ENCODE measurements at places on chromosomes 1 and 21.

DNA sequence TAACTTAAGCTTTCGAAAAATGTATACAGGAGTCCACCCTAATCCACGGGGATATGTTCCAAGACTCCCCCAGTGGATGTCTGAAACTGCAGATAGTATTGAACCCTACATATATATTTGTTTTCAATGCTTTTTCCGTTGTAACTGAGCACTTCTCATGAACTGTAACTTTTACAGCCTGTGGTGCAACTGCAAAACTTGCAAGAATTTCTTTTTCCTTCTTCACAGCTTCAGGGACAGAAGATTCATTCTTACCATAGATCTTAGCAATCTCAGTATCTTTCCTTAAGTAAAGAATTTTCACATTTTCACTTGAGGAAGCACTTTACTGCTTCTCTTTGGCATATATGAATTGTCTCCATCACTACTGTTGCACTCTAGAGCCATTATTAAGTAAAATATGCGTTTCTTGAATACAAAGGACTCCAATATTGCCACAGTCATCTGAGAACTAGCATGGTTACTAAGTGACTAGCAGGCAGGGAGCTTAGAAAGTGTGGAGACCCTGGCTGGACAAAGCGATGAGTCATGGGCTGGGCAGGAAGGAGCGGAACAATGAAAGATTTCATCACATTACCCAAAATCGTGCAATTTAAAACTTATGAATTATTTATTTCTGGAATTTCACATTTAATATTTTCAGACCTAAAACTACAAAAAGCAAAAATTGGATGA lies 14.1 kb downstream of the DPYD start:
- DNase-seq: no peak

GRCh38 chr1:209705033-209705598 lies 470 bp downstream of the HSD11B1 start:
- no peak for DNase-seq

DNA sequence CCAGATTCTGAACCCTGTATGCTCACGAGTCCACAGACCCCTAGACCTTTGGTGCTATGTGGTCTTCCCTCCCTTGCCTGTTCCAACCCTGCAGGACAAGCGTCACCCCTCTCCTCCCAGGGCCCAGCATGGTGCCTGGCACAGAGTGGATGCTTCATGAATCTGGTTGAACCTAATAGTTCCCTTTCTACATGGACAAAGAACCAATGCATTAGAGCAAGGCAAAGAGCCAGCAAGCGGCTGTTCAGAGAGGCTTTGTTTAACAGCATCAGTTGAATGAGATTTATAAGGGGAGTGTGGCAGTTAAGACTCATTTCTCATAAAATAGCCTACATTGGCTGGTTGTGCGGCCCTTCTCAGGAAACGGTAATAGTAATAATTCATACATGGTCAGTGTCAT lies 14.9 kb downstream of the SLC26A9 start:
- no peak for DNase-seq

DNA sequence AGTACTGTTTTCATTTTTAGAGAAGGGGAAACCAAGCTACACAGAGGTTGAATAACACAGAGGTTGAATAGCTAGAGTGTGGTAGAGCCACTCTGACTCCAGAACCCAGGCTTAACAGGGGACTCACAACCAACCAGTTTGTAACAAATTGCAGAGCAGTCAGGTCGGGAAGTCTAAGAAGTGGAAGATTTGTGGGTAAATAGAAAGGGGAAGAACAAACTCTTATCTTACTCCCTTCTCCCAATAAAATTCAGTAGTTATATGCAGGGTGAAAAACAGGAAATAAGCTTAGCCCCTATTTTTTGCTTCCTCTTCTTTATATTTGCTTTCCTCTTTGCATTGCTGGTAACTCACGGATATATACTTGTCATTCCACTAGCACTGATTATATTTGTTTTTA lies 23.2 kb downstream of the CDC42 start:
- no peak for DNase-seq

GRCh38 chr1:187715483-187715882 lies 886.7 kb downstream of the PLA2G4A start:
- DNase-seq: no peak

DNA sequence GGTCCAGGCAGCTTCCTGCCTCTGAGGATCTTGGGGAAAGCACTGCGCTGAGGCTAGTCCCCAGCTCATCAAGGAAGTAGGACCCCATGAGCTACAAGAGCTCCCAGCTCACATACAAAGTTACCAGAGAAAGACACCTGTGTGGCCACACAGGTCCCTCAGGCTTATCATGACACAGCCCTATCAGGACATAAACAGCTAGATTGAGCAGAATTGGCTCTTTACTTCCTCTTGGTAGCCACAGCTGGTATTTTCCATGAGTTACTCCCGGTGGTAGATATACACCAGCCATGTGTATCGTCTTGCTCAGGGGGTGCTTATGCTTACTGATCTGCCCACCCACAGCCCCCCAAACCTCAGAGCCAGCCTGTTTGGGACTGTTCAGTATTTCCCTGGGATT lies 1.2 kb downstream of the LENEP start:
- DNase-seq: no peak

DNA sequence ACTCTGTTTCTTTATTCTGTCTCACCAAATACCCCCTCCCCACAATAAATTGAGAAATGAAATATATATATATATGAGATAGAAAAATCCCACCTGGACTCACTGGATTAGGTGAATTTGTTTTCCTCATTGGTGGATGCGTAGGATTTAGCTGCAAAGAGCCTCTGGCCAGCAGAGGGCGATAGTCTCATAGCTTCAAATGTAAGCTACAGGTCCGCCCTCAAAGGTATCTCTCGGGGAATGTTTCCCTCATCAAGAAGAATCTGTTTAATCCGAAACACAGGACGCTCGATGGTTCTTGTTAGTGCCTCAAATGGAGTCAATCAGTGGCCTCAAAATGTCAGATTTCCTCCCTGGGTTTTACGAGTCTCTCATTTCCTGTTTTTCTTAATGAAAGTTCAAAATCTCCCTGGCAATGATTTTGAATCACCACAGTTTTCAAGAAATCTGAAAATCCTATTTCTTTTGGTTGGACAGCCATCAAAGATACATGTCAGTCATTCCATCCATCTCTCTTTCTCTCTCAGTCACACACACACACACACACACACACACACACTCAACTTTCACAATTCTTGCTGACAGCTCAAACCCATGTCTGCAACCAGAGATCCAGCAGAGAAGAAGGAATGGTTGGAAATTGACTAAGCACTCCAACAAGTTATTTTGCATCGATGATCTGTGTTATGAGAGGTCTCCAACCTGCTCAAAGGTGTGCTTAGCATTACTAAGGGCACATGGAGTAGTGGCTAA lies 13.9 kb upstream of the CAMK1G start:
- peak; percentile 47 for DNase-seq

GRCh38 chr1:39947260-39947659 lies 7.7 kb upstream of the MFSD2A start:
- no peak for DNase-seq

GRCh38 chr1:202250982-202251381 lies 57.4 kb downstream of the LGR6 start:
- DNase-seq: no peak

DNA sequence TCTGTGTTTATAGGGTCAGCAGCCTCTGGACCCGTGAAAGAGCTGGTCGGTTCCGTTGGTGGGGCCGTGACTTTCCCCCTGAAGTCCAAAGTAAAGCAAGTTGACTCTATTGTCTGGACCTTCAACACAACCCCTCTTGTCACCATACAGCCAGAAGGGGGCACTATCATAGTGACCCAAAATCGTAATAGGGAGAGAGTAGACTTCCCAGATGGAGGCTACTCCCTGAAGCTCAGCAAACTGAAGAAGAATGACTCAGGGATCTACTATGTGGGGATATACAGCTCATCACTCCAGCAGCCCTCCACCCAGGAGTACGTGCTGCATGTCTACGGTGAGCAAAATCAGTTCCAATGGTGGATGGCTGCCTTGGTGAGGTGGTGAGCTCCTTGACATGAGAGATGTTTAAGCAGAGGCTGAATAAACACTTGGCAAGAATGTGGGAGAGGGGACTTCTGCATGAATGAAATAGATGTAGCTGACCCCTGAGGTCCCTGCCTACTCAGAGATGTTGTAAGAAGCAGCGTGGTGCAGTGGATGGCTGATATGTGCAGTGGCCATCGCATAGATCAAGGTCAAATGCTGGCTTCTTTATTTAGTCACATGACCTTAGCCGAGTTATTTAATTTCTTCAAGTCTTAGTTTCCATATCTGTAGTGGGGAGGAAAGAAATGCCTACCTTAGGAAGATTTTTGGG lies 9.3 kb downstream of the SLAMF7 start:
- no peak for DNase-seq

DNA sequence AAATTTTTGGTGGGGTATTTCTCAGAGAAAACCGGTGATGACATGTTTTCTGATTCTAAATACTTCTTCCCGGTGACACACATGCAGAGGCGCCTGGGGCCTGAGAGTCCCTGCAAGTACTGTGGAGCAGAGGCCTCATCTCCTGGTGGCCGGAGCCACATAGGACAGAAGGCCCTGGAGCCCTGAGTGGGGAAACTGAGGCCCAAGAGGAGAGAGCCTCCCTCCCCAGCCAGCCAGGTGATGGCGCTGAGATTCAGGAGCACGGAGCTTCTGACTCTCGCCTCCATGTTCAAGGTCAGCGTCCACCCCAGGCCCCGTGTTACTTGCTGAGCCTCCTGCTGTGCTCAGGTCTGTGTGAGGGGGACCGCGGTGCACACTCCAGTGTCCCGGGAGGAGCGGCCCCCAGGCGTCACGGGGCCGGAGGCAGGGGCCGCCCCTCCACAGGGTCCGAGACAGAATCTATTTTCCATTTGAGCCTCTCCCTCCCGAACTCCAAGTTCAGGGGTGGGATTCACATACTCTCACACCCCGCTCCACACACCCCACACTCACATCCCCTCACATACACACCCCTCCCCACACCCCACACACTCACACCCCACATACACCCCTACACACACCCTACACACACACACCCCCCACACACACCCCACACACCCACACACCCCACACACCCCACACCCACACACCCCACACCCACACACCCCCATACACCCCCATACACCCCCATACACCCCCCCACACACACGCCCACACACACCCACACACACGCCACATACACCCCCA lies 43.8 kb downstream of the SLX9 start:
- DNase-seq: no peak

DNA sequence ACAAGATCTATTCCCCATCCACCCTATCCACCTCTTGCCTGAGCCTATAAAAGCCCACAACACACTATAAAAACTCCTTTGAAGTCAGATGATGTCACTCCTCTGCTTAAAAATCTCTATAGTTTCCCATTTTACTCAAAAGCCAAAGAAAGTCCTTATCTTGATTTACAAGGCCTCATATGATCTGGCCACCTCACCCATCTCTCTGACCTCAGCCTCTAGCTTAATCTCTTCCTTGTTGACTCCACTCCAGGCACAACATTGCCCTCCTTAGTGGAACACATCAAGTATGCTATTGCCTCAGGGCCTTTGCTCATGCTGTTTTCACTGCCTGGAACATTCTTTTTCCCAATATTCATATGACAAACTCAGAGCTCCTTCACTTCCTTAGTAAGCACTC lies 33.3 kb downstream of the ZNF281 start:
- DNase-seq: no peak

DNA sequence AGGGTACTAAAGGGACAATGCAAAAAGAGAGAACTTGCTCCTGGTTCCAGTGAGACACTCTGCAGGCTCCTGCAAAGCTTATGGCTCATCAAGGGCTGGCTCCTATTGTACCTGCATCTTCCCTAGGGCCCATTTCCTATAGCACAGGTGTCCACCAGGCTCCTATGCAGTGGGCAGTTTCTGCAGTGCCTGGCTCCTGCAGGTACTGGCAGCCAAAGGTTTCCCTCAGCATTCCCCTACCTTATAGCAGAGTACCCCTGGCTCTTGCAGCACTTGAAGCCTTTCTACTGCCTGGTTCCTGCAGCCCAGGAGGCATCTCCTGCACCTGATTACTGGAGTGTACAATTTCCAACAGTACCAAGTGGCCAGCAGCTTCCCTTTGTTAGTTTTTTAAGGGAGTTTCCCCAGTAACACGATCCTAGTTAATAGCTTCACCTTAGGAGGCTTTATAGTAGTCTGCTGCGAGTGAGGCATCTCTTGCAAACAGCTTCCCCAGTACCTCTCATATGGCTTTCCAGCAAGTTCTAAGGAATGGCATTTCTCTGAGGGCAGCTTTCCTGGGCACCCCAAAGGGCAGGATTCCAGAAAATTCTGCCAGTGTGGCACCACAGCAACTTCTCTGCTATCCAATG lies 141.7 kb downstream of the DENND1B start:
- DNase-seq: no peak

- no peak for DNase-seq
Measured at GRCh38 chr21:28074676-28075075, 918.0 kb downstream of the LTN1 start.

GRCh38 chr21:34852448-34852847 lies 183.7 kb downstream of the CLIC6 start:
- no peak for DNase-seq

DNA sequence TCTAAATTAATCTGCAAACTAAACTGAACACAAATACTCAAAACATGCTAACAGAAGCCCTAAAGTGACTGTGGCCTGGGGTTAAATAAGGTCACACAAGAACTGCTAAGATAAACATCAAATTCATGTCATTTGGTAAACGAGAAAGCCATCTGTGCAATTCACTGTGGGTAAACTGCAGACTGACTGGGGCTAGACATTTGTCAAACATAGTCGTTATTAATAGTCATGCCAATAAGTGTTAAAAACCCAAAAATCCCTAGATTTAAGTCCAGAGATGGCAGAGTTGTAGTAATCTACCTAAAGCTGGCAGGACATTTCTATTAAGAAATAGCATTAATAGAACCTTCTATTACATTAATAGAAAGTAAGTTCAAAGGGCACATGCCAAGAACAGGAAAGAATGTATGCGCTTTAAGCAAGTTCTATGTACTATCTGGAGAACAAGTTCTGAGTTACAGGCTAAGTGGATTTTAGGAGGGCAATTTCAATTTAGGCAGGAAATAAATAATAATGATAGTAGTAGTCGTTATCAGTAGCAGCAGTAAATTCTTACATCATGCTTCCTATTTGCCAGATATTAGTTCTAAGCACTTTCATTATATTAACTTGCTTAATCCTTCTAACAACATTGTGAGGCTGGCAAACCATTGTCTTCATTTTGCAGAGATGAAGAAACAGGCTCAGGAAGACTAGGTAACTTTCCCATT lies 8.6 kb downstream of the EDEM3 start:
- no peak for DNase-seq

DNA sequence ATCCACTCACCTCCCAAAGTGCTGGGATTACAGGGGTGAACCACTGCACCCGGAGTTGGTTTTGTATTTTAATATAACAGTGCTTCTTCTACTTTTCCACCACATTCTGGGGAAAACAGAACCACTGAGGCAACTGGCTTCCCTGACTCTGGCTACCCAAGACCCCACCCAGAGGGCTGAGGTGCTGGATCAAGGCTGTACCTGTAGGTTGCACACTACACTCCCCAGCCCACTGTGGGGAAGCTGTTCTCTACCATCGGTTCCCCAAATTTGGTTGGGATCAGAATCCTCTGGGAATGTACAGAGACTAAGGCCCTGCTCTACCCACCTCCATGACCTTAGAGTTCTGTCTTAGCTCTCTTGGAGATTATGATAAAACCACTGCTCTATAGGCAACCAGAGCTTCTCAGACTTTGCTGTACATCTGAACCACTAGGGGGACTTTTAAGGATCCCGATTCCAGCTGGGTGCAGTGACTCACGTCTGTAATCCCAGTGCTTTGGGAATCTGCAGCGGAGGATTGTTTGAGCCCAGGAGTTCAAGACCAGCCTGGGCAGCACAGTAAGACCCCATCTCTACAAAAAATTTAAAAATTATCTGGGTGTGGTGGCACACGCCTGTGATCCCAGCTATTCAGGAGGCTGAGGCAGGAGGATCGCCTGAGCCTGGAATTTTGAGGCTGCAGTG lies 51.6 kb downstream of the GNG4 start:
- DNase-seq: no peak

- no peak for DNase-seq
Measured at GRCh38 chr1:111906111-111906510, 83.4 kb downstream of the KCND3 start.

All from NCI-H187 (cell line).